Breast epithelium (tissue), 4 donors: ENCODE measurements at places on chromosomes 7 and 10. TPM values are rescaled to one million over a fixed set of nuclear protein-coding genes. Genes with fewer than 3 reads are reported as not detected.

The SHTN1 gene
- 17.8 TPM for total RNA-seq

The ZNF862 gene
- 27.2 TPM for total RNA-seq

The UBN2 gene
- total RNA-seq = 12.8 TPM

The PLCE1 gene
- 14.1 TPM for total RNA-seq

The GNGT1 gene
- total RNA-seq = not detected

The AGAP9 gene
- 21.0 TPM for total RNA-seq

The HMX2 gene
- total RNA-seq = not detected

The MSS51 gene
- 2.6 TPM for total RNA-seq

The FEZF1 gene
- total RNA-seq = not detected

The EPO gene
- not detected for total RNA-seq

The CYP2W1 gene
- not detected for total RNA-seq

The MSRB2 gene
- 31.5 TPM for total RNA-seq

The MRLN gene
- not detected for total RNA-seq

The PTPRZ1 gene
- 0.48 TPM for total RNA-seq

The FBH1 gene
- total RNA-seq = 109 TPM

The DDX50 gene
- total RNA-seq = 40.3 TPM

The LIPF gene
- not detected for total RNA-seq

The TSPAN15 gene
- 89.5 TPM for total RNA-seq

The PRKAR2B gene
- total RNA-seq = 252 TPM

The SNX10 gene
- 24.6 TPM for total RNA-seq
